Endodermal cell (in vitro differentiated cells): ENCODE measurements at places on chromosomes 11 and 22. TPM values are rescaled to one million over a fixed set of nuclear protein-coding genes. Genes with fewer than 3 reads are reported as not detected.

DNA sequence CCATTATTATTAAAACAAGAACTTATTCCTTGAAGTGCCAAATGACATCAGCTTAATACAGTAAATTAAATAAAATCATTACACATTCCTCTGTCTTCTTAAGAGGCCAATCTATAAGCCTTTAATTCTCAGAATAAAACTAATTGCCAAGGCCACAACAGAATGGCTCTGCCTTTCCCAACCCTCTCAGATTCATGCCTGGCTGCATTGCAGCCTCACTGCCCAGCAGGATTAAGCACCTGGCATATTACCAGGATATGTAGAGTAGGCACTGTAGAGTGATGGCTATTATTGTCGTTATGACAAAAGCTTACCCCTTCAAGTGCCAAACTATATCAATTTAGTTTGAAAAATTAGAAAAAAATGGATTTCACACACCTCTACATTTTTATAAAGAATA is 9.4 kb upstream of the CALCA start:
- DNase-seq = no peak

Gene OR5D13
- total RNA-seq = not detected in 2 replicates

Gene ACR
- total RNA-seq = 1.1 TPM in 1 of 3 replicates, not detected in the others

- DNase-seq = no peak
These were observed 54.5 kb downstream of the CACNG2 start for GRCh38 chr22:36649066-36649465.
